ENCODE measurements at places on chromosomes 16 and 17.

GRCh38 chr16:57797526-57798266 lies 4.6 kb downstream of the KIFC3 start:
- no peak for DNase-seq

DNA sequence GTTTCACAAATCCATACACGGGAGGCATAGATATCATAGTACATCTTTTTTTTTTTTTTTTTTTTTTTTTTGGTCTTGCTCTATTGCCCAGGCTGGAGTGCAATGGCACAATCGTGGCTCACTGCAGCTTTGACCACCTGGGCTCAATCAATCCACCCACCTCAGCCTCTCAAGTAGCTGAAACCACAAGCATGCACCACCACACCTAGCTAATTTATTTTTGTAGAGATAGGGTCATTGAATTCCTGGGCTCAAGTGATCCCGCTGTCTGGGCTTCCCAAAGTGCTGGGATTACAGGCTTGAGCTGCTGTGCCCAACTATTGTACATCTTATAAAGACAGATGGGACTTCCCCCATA lies 3.5 kb upstream of the RAPGEFL1 start:
- no peak for DNase-seq

DNA sequence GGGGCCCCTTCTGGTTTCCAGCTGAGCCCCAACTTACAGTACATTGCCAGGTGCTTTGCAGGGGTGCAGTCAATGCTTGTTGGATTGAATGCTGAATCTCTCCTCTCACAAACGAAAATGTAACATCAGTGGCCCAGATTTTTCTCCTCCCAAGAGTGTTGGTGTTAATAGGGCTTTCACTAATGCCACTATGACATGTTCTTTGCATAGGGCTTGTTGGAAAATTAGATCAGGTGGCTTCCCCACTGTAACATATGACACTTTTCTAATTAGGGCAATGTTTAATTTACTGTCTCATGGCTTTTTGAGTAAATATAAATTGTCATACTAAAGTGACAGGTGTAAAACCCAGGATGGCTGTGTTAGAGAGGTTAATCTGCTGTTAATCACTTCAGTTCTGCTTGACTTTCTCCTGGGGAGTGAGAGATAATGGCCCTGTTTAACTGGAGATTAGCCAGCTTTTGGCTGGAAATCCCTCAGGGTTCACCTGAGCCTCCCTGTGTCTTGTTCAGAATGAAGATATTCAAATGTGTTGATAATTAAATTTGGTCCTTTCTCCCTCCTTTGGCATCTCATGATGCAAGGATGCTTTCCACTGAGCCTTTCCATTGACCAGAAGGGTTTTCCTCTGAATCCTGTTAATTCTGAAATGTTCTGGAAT lies 502.3 kb downstream of the RBFOX1 start:
- no peak for DNase-seq

- no peak for DNase-seq
Observed at GRCh38 chr17:83080579-83080857, 1.1 kb downstream of the METRNL start.

DNA sequence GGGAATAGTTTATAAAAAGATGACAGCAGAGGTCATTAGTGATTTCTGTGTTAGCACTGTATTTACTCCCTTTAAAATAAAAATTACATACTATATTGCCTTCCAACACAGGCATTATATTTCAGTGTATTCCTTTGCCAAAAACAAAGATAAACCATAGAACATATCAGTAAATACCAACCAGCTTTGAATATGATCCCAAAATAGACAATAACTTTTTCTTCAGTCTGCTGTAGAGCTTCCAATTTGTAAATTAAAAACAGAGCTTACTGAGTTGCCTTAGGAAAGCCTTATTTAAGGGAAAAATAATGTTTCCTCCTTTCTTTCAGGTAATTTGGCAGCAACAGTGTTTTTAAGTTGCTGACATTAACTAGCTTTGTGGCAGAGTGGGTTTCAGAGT lies 352.1 kb upstream of the TBX2 start:
- DNase-seq = no peak

GRCh38 chr17:9936095-9936494 lies 31.0 kb upstream of the RCVRN start:
- no peak for DNase-seq

Data from NCI-H345 (cell line).